Coronary artery (tissue), 2 donors: ENCODE measurements at places on chromosomes 2 and 18.

DNA sequence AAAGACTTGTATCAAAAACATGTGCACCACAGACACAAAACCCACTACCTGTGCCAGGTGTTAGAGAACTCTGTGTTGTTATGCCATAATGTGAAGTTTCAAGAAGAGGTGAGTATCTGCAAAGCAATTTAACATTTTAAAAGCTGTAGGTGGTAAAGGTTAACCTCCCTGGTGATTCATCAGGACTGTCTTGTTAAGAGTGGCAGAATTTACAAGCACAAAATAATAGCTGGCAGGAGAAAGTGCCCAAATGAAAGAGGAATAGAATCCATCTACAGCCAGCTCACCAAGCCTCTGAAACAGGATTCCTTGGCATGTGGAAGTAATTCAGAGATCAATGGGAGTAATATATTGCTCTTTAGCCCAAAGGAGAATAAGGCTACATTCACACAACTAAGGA is 230.7 kb downstream of the AFF3 start:
- no peak for DNase-seq

DNA sequence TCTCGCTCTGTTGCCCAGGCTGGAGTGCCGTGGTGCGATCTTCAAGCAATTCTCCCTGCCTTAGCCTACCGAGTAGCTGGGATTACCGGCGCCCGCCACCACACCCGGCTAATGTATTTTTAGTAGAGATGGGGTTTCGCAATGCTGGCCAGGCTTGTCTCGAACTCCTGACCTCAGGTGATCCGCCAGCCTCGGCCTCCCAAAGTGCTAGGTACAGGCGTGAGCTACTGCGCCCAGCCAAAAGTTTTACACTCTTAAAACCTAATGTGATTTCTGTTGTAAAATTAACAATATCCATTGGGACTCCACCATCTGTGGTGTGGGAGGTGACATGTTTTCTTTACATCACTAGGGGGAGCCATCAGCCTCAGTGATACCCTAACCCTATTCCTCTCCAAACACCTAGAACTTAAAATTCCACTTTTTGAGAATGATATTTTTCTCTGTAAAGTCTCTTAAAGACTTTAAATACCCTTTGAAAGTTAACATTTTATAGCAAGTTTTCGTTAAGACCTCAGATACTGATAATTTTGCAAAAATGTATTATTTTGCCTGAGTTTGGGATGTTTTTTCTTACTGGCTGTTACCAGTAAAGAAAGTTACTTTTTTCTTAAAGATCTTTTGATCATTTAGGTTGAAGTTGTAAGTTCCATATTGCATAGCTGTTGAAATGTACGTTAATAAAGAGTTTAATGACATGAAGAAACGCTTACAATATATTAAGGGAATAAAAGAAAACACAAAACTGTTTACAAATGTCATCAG is 11.6 kb upstream of the EIF2AK2 start:
- no peak for DNase-seq

DNA sequence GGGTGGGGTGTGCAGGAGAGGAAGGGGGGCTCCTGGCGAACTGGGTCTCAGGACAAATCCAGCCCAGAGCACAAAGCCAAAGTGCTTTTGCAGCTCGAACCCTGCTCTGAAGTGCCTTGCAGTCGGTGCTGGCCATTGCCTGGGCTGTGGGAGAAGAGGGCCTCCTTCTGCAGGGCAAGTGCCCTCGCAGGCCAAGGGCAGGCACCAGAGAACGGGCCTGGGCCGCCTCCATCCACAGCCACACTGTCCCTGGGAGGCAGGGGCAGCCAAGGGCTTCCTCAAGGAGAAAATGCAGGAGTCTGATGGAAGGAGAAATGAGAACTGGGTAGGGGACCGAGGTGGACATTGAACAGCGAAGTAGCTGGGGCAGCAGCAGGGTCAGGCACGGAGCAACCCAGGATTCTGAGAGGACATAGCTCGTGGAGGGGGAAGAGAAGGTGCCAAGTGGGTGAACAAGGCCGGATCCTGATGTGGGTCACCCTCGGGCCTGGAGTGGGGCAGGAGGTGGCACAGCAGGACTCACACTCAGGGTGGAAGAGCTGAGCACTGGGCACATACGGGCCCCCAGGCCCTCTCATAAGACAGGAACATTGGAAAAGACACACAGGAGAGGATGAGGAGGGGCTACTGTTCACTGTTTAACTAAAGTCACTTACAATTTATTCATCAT is 312.8 kb upstream of the SALL3 start:
- DNase-seq = no peak

- DNase-seq = no peak
Observed at GRCh38 chr2:129388870-129389269, 590.6 kb upstream of the RAB6C start.

GRCh38 chr2:55581435-55581834 is 36.0 kb downstream of the PPP4R3B start:
- no peak for DNase-seq

DNA sequence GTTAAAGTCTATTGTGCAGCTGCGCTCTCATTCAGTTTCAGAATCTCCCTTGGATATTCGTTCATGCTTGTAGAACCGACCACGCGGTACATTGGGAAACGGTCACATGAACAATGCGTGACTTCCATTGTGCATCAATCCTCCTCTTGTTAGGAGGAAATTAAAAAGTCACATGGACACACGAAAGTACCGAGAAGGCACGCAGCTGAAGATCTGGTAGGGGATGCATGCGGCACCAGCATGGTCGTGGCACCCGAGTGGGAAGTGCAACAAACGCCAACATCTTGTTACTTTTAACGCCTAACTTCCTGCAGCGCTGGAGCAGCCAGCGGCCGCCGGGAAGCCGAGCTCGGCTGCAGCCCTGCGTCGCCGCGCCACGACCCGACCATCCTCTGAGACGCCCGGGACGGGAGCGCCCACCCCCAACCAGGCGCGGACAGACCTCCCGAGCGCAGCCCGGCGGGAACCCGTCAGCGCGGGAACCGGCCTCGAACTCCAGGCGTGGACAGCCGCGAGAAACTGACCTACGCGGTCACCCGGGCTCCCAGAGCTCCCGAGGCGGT is 412 bp downstream of the OSBPL1A start:
- DNase-seq = no peak

DNA sequence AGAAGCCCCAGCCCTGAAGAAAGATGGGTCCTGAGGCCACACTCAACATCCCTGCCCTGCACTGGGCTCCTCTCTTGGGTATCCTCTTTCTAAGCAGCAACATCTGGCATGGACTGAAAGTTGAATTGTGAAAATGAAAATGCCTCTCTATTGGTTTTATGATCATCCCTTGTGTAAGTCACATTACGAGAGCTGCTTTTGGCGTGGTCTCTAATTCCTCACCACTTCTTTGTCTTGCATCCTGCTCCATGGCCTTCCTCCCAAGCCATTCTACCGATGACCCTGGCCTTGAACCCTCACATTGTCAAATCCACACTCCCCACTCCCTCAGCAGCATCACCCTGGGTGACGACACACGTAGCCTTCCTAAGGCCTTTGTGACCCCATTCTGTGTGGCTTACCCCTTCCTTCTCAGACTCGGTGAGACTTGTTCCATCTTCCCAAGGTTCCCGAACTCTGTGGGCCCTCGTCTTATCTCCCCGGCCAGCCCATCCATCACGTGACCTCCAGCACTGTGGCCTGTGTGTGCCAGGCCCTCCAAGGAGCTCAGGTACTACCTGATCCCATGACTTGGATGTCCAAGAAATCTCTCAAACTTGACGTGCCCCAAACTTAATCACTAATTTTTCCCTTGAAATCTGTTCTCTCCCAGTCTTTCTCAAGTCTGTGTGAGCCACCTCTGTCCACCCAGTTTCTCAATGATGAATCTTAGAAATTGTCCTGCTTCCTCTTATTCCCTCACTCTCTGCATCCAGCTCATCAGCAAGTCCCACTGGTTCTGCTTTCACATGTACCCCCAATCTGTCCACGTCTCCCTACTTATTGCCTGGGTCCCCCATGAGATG is 194.7 kb upstream of the HS6ST1 start:
- no peak for DNase-seq

GRCh38 chr2:124658373-124658772 is 633.3 kb downstream of the CNTNAP5 start:
- no peak for DNase-seq
